Nasal cavity respiratory epithelium epithelial cell of viscerocranial mucosa (primary cell): ENCODE measurements at places on chromosomes 2 and 18. TPM values are rescaled to one million over a fixed set of nuclear protein-coding genes. Genes with fewer than 3 reads are reported as not detected.

The SCYGR5 gene
- total RNA-seq, result not detected in 2 replicates

The PLCD4 gene
- 0.71 and 1.0 TPM in 2 replicates for total RNA-seq

The VWC2L gene
- 0.07 TPM in 1 of 2 replicates, not detected in the other for total RNA-seq

The HOXD11 gene
- not detected in 2 replicates for total RNA-seq

The CBLN2 gene
- not detected in 2 replicates for total RNA-seq
